IPS-NIHi11 (cell line): ENCODE measurements at places on chromosomes 4 and X.

GRCh38 chr4:1247864-1248244, 1.1 kb downstream of the CTBP1 start:
- DNase-seq: no peak

DNA sequence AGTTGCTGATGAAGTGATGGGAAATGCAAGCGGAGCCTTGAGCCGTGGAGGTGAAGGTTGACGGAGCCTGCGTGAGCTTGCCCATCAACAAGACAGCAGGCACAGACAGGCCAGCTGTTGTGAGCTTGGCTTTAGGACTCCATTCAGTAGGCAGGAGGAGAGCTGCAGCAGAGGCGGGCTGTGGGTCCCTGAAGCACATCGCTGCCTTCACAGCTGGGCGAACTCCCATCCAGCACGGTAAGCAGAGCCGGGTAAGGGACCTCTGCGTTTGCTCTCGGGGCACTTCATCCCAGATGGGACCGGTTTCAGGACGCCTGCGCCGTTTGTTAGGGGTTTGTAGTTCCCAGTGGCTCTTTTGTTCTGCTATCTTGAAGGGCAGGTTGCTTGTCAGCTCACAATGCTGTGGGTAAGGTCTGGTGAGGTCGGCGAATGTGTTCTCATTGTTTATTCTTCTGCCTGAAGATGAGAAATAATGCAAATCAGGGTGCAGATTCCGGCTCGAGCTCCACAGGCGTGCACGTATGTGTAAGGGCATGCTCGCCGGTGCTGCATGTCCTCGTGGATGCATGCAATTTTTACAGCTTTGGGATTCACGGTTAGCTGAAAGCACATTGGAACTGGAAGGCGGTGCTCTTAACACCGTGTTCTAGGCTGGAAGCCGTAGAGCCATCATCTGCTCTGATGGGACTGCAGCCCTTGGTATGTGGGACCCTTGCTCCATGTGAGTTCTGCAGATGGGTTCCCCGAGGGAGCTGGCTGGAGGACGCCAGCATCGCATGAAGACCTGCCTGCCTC, 54.6 kb upstream of the CLDN34 start:
- peak; percentile 27 for DNase-seq

DNA sequence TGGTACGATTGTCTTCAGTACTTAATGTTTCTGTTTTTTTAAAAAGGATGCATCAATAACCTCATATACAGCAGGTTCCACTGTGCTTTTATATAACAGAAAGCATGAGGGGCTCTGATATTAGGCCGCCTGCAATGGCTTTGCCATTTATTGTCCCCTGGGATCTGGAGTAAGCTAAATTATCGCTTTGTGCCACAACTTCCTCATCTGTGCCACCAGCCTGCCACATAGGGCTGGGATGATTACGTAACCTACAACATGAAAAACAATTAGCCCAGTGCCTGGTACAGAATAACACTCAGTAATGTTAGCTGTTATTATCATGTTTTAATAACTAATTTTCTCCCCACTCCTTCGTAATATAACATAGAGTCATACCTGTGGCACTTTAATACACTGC, 65.5 kb upstream of the TRIM2 start:
- no peak for DNase-seq

DNA sequence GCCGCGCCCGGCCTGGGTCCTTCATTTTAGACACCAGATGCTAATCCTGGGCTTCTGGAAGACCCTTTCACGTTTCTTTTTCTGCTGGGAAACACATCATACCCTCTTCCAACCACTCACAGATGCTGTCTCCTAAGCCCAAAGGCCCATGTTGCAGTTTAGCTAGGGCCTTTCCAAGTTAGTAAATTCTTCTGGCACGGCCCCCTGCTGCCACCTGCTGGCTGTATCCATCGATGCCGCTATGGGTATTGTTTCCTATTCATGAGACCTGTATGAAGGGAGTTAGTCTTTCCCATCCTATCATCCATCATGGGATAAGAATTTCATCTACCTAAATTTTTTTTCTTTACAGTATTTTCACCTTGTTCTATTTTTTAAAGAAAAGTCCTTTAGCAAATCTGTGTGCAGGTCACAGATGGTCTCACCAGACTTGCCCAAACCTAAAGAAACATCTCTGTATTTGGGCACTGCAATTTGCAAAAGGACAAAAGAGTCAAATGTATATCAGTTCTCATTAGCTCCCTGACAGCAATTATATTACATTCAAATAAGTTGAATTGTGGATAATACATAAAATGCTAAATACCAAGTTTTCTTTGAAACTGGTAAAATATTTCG, 37.8 kb upstream of the SLC9A7 start:
- DNase-seq: peak; percentile 66

DNA sequence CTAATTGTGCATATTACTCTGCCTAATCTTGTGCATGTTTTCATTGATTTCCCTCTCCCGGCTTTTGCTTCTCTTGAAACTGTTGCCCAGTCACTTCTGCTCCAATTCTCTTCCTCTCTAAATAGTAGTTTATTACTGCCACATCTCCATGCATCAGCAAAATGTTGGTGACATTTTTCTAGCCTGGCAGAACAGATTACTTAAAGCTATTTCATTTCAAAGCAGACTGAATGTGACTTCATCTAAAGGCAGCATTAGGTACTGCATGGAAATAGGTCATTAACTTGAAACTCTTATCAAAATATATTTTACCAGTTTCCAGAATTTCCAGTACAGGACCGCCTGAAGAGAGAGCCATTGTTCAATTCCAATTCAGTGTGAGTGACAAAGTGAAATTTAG, 52.4 kb downstream of the HPGDS start:
- no peak for DNase-seq

DNA sequence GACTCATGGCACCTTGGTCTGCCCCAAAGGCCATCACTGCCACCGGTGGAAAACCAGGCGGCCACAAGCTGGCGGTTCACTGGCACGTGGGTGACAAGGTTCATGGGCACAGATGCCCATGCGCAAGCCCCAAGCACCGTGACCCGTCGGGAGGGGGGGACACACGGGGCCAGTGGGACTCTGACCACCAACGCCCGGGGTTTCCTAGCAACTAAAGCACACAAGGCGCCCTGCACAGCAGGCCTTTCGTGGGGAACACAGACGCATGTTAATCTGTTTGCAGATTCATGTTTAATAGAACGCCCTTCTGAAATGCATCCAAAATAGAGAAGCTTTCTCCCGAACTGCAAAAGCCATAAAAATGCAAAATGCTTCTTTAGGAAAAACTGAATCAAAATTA, 43.9 kb downstream of the FAM53A start:
- DNase-seq: no peak

GRCh38 chr4:29861307-29861706, 858.9 kb upstream of the PCDH7 start:
- no peak for DNase-seq

GRCh38 chr4:53818104-53818503, 226.8 kb upstream of the LNX1 start:
- no peak for DNase-seq

GRCh38 chrX:49309401-49309981, 6.0 kb downstream of the GAGE10 start:
- peak; percentile 33 for DNase-seq

DNA sequence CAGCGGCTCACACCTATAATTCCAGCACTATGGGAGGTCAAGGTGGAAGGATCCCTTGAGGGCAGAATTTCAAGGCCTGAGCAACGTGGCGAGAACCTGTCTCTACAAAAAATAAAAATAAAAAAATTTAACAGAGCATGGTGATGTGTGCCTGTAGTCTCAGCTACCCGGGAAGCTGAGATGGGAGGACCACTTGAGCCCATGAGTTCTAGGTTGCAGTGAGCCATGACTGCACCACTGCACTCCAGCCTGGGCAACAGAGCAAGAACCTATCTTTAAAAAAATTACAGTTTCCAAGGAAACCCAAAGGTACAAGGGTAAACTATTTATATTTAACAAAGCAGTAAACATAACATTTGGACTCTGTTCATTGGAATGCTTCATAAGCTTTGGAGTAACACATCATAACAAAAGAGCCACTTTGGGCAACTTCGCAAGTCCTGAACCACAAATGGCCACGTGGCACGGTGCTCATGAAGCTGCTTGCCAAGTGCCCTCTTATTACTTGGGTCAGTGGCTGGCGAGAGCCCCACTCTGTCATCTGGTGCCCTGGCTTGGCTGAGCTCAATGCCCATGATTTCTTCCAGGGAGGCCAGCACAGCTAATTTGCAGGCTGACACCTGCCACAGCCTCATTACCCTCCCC, 165.6 kb downstream of the SH3KBP1 start:
- DNase-seq: no peak

GRCh38 chr4:8110071-8110986, 48.3 kb downstream of the ABLIM2 start:
- DNase-seq: peak; percentile 85
